ENCODE measurements at places on chromosomes 12 and 14.

DNA sequence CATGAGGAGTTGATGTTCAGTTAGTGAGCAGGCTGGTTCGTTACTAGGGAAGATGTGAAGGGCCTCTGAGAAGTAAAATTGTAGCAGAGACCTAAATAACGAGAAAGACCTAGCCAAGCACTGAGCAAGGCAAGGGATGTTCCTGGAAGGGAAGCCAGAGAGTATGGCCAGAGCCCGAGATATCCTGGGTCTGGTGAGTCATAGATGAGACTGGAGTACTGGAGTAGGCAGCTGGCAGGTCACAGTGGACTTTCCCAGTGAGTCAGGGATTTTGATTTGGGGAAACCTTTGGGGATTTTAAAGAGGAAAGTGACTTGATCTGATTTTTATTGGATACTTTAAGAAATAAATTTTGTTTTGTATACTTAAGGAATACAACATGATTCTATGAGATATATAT is 369.0 kb downstream of the DIO2 start:
- DNase-seq = no peak

GRCh38 chr12:93121729-93122488 is 192.8 kb upstream of the EEA1 start:
- DNase-seq = peak; percentile 47

DNA sequence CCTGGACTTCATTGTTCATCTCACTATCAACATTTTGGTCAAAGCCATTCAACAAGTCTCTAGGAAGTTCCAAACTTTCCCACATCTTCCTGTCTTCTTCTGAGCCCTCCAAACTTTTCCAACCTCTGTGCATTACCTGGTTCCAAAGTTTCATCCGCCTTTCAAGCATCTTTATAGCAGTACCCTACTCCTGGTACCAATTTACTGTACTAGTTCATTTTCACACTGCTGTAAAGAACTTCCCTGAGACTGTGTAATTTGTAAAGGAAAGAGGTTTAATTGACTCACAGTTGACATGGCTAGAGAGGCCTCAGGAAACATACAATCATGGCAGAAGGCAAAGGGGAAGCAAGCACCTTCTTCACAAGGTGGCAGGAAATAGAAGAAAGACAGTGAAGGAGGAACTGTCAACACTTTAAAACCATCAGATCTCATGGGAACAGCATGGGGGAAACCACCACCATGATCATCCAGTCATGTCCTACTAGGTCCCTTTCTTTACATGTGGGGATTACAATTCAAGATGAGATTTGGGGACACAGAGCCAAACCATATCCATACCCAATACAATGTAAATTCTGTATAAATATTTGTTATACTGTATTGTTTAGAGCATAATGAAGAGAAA is 109.7 kb downstream of the C12orf75 start:
- DNase-seq = no peak

- no peak for DNase-seq
Measured at GRCh38 chr12:122834104-122834920, 945 bp upstream of the HIP1R start.

DNA sequence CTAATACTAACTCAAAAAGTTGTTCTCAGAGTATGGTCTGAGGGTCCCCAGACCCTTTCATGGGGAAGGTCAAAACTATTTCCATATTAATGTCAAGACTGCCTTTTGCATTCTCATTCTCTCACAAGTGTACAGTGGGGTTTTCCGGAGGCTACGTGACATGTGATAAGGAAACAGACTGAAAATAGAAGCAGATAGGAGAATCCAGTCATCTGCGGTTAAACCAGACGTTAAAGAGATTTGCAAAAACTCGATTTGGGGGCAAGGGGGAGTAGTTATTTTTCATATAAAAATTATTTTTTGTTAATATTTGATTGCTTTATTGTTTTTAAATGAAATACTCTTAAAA is 1.0 kb upstream of the NAP1L1 start:
- no peak for DNase-seq

- no peak for DNase-seq
Measured at GRCh38 chr12:108146035-108146893, 17.2 kb downstream of the WSCD2 start.

- no peak for DNase-seq
Measured at GRCh38 chr14:53156238-53156637, 3.1 kb upstream of the DDHD1 start.

GRCh38 chr12:11482955-11483354 is 87.6 kb upstream of the PRB2 start:
- peak; percentile 40 for DNase-seq

DNA sequence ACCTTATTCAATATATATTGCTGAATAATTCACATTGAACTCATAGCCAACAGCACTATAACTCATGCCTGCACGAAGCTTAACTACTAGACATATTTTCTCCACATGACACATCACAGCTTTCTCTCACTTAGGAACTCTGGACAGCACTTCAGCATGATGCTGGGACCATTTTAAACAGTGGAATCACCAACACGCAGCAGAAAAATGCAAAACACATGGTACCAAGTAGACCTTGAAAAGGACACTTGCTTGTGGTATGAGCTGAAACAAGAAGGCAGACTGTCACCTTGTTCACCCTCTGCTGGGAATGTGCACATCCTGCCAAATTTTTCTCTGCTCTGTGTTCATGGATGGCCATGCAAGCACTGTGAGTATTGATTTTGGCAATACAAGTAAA is 34.8 kb upstream of the CD9 start:
- peak; percentile 69 for DNase-seq

DNA sequence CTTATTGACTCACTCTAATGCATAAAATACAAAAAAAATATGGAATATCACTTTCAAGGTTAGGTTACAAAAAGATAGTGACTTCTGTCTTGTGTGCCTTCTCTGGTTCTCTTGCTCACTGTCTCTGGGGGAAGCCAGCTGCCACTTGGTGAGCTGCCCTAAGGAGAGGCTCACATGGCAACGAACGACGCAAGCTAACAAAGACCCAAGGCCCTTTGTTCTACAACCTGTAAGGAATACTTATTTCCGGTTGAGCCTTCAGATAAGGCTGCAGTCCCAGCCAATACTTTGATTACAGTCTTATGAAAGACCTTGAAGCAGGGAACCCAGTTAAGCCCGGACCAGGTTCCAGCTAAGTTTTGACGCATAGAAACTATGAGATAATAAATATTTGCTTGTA is 242.4 kb upstream of the TBX3 start:
- no peak for DNase-seq

DNA sequence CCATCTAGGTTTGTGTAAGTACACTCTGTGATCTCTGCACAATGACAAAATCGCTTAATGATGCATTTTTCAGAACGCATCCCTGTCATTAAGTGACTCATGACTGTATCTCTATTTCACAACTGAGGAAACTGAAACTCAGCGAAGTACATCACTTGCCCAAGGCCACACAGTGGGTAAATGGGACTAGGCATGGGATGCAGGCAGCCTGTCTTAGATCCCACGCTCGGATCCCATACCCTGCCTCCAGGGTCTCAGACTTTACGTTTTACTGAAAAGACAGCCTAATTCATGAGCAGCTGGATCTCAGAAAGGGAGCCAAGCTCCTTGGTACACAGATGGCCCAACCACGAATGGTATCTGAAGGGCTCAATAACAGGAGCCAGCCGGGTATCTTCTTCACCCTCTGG is 2.4 kb upstream of the MLEC start:
- no peak for DNase-seq

- DNase-seq = no peak
Measured at GRCh38 chr12:103809154-103809553, 31.9 kb downstream of the NT5DC3 start.

- DNase-seq = no peak
Measured at GRCh38 chr14:67385120-67385519, 25.0 kb downstream of the EIF2S1 start.

- no peak for DNase-seq
Measured at GRCh38 chr12:99413751-99414150, 233.8 kb upstream of the GARIN6 start.

GRCh38 chr12:1795221-1795784 is 25.1 kb upstream of the LRTM2 start:
- no peak for DNase-seq

GRCh38 chr12:90964616-90965015 is 9.6 kb upstream of the CCER1 start:
- DNase-seq = no peak

DNA sequence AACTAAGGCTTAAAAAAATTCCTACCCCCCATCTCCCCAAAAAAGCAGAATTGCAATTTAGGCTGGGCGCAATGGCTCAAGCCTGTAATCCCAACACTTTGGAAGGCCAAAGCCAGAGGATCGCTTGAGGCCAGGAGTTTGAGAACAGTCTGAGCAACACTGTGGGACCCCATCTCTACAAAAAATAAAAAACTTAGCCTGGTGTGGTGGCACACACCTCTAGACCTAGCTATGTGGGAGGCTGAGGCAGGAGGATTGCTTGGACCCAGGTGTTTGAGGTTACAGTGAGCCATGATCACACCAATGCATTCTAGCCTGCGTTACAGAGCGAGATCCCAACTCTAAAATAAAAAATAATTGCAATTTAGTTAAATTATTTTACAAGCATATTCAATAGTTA is 54.1 kb downstream of the CPM start:
- DNase-seq = no peak

GRCh38 chr14:61470261-61470960 is 149.0 kb downstream of the PRKCH start:
- DNase-seq = peak; percentile 64

GRCh38 chr14:21098892-21099595 is 589 bp upstream of the ZNF219 start:
- no peak for DNase-seq

DNA sequence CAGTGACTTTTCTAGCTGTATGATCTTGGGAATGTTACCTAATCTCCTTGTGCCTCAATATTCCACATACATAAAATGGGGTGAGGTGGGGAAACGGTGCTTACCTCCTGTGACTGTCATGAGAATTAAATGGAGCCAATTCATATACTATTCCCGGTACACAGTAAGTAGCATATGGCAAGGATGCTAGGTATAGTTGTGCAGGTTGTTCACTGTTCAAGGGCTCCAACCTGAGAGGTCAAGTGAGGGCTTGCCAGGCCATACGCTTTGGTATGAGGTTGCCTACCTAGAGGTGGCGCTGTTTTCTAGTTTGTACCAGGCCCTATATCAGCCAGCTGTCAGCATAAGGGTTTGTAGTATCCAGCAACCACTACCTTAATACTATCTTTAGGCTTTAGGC is 3.6 kb upstream of the BATF start:
- DNase-seq = no peak

DNA sequence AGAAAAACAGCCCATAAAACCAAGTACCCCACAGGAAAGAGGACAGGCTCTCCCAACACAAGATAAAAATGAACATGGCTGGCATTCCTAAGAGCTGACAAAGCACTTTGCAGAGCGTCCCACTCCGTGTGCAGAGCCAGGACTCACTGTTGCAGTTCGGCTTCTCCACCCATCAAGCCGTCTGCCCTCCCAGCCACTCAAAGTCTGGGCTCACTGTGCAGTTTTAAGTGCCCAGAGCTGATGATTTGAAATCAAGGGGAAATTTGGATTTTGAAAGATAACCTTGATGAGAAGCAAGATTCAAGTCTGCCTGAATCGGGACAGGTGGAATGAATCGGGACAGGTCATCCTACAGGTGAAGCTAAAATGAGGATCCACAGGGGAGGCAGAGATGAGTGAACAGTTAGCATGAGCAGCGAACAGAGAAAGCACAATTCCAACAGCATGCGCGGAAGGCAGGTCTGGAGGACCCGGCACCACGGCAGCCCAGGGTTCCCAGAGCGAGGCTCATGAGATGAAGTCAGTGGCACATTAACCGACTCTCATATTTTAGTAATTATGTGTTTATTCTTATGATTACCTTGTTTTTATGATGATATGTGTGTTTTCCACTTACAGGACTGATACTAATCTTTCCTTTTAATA is 39.8 kb upstream of the GPR68 start:
- DNase-seq = peak; percentile 53

DNA sequence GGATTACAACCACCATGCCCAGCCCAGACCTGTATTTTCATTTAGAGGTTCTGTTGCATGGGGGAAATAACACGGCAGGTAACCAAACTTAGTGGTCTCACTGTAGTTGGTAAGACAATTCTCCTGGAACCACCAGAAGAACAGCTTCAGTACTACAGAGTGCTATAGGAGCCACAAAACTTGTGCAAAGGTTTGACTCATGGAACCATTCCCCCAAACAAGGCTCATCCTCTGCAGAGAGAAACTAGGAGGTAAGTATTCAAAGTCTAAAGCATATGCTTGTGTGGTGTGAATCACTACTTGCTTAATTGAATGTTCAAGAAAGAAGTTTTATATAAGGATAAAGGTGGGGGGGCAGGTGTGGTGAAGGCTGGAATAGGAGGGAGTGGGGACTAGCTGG is 58.7 kb downstream of the GNS start:
- DNase-seq = no peak

DNA sequence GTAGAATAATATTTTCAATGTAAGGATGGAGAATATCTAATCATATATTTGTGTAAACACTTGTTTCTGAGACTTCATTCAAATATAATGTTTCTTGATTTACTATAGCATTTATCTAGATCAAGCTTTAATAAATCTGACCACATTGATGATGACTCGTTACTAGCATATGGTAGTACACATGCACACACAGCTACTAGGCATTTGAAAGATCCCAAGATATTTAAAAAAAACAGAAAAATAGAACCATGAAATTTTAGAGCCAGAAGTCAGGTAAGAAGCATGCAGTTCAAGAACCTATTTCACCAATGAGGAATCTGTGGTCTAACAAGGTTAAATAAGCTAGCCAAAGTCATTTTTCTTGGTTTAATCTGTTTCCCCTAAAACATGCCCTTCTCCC is 32.0 kb downstream of the DCP1B start:
- no peak for DNase-seq

DNA sequence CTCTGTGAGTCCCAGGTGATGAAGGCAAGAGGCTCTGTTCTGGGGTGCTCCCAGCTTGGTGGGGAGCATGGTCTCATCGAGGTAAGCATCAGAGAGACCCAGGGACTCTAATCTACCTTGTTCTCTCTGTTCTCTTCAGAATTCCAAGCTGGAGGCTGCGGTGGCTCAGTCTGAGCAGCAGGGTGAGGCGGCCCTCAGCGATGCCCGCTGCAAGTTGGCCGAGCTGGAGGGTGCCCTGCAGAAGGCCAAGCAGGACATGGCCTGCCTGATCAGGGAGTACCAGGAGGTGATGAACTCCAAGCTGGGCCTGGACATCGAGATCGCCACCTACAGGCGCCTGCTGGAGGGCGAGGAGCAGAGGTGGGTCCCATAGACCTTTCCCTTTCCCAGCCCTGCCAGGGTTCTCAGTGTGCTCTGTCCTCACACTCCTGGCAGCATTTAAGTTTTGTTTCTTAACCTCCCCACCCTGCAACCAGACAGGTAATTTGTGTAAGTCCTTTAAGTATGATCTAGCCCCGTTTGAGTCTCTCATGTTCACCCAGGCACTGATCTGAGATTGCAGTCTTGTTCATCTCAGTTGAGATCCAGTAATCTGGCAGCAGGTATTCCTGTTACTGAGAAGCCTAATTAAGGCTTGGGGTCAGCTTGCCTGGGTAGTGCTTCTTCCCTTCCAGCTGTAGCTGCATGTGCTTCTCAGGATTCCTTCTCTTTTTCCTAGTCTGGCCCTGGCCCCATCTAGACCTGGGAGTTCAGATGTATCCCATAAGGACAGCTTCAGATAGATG is 14.8 kb upstream of the KRT81 start:
- no peak for DNase-seq

All from GM04503 (cell line).